ENCODE measurements at places on chromosomes 16 and 17. TPM values are rescaled to one million over a fixed set of nuclear protein-coding genes. Genes with fewer than 3 reads are reported as not detected.

The TBC1D3 gene
- not detected for polyA plus RNA-seq

- no peak for DNase-seq
Observed at GRCh38 chr17:81035521-81036196, 708 bp downstream of the BAIAP2 start.

The UTS2R gene
- polyA plus RNA-seq = 1.1 TPM

The SRSF2 gene
- polyA plus RNA-seq = 380 TPM

The JUP gene
- polyA plus RNA-seq = 186 TPM

GRCh38 chr17:78301821-78302213, 58.1 kb downstream of the SOCS3 start:
- DNase-seq = no peak

DNA sequence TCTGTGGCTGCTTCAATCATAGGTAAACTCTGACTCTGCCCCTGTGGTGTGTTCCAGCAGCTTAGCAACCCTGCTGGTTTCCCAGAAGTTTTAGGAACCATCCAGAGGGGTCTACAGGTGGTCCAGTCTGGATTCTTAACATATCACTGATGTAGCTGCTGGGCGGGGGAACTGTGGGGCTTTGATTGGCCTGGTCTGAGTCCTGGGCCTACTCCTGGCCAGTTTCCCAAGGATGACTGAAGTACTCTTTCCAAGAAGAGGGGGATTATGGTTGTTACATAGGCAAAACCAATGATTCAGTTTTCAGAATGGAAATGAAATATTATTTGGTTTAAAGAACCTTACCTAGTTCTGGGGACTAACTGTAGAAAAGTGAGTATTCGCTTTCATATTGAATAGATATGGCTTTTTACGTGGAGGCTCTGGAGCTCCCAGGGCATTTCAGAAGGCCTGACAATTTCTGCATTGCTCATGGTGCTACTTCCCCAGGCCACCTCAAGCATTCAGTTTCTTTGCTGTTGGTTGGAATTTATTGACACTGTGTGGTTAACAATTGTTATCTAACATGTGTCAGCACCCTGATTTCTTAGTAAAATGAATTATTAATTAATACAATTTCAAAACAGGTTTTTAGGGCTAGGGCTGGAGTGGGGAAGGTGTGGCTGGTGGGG, 38.4 kb downstream of the EPN2 start:
- no peak for DNase-seq

The TLCD1 gene
- polyA plus RNA-seq = 17.2 TPM

Measured in left renal cortex interstitium (tissue), 4 donors.